ENCODE measurements at places on chromosomes 7 and 10.

DNA sequence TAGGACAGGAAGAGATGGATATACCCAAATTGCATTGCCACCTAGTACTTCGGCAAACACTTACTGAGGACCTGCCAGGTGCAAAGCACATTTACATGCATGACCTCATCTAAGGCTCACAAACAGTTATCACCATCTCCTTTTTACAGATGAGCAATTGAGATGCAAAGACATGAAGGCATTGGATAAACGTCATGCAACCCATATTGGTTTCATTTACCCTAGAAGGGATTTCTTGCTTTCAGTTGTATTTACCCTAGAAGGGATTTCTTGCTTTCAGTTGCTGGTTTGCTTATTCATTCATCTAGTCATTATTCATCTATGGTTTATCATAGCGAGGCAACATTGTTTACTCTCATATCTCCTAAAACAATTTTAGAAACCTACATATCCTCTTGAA is 52.2 kb downstream of the STEAP1B start:
- no peak for DNase-seq

DNA sequence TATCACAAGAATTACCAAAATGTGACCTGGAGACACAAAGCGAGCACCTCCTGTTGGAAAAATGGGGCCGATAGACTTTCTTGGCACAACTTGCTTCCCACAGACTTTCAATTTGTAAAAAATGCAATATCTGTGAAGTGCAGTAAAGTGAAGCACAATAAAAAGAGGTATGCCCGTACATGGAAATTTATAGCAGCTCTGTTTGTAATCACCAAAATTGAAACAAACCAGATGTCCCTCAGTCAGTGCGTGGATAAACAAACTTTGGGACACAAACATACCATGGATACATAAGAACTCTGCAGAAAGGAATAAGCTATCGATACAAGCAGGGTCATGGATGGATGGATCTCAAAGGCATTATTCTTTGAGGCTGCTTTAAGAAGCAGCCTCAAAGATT is 33.6 kb downstream of the ARID5B start:
- DNase-seq = no peak

DNA sequence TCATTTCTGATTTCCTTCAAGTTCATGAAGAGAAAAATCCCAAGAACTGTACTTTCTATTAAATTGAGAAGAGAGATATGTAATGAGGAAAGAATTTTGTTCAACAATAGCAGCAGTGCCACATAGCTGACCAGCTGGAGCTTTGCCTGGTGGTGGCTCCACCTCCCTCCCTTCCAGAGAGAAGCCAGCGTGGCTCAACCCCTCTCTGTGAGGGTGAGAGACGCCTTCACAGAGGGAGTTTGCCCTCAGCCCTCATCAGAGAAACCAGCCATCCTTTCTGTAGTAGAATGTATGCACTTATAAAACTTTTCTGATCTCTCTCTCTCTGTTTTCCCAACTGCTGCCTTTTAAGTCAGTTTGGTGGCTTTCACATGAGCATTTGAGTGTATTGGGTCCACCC is 20.5 kb upstream of the COL1A2 start:
- DNase-seq = peak; percentile 87

- DNase-seq = no peak
Observed at GRCh38 chr7:37999673-38000072, 79.2 kb downstream of the EPDR1 start.

GRCh38 chr10:72243822-72244437 is 27.9 kb upstream of the ASCC1 start:
- DNase-seq = peak; percentile 85
